ENCODE measurements at places on chromosomes 6 and 20.

- DNase-seq: no peak
Measured at GRCh38 chr6:165244524-165245247, 64.7 kb downstream of the C6orf118 start.

GRCh38 chr6:126447367-126447766, 107.5 kb downstream of the CENPW start:
- no peak for DNase-seq

- no peak for DNase-seq
Measured at GRCh38 chr6:149054559-149055194, 262.8 kb upstream of the TAB2 start.

- DNase-seq: no peak
Measured at GRCh38 chr6:11852061-11852651, 73.6 kb upstream of the ADTRP start.

DNA sequence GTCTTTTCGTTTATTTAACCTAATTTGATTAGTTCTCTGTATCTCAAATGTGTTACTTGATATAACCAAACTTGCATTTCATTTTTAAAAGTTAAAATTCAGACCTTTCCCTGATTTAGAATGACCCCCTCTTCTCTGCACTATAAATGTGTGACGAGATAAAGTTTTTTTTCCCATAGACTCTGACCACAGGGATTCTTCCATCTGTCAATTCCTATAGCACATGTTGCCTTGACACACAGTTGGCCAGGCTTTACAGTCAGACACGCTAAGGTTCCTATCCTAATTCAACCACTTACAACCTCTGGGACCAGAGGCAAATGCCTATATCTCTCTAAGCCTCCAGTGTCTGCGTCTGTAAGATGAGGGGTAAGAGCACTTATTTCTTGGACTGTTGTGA, 40.6 kb downstream of the KCNS1 start:
- DNase-seq: no peak

DNA sequence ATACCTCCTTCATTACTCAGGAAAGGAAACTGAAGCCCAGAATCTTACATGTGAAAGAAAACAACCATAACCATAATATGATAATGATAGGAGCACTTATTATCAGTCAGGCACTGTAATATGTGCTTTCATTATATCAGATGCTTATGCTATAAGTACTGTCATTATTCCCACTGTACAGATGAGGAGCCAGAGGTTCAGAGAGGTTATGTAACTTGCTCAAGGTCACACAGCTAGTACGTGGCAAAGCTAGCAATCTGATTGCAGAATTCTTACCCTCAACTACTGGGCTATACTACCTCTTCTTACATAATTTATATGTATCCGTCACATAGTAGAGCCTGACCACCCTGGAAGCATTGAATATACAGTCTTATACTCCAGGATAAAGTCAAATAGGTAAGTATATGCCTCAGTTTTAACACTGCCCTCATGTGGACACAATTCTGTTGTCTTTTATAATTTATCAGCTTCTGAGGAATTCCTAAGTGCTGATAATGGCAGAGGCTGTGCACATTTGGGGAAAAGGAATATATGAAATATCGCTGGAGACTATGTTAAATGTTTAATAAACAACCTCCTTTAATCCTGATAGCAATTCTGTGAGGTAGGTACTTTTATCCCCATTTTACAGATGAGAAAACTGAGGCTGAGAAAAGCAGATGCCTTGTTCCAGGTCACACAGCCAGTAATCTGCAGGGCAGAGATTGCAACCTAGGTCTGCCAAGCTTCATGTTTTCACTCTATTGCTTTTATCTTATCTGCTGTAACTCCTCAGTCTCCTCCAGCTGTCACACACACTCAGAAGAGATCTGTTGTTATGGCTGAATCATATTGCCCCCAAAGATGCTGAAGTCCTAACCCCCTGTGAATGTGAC, 13.4 kb downstream of the BCAS1 start:
- no peak for DNase-seq

- no peak for DNase-seq
Measured at GRCh38 chr6:87653074-87653962, 48.7 kb downstream of the AKIRIN2 start.

GRCh38 chr20:50270569-50270968, 79.9 kb downstream of the CEBPB start:
- DNase-seq: peak; percentile 89

DNA sequence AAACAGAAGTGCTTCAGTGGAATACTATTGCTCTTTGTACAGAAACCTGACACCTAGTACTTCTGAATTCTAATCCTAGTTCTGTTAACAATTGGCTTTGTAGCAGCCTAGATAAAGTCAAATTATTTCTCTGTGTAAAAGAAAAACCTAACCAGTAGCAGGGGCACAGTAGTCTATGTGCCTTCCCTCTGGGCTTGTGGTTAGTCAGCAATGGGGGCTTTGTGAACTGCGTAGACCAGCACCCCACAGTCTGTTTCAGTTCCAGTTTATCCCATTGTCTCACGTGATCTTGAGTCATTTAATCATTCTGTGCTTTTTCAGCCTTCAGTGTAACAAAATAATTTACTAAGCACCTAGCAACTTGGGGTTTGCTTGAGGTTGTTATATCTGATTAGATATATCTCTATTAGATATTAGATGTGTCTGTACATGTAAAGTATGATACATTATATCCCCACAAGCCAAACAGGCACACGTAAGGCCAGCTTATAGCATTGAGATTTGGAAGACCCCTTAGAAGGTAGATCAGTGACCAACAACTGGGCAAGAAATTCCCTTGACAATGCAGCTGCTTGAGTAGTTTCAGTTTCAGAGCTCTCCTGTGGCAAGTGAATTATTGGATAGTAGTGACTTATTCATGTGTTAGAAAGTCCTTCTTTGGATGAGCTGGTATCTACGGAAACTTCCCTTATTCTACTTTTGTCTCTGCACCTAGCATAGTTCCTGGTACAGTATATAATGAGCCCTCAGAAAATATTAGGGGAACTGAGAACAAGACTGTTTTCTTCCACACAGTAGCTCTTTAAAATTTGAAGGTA, 27.9 kb upstream of the CCR6 start:
- DNase-seq: no peak

DNA sequence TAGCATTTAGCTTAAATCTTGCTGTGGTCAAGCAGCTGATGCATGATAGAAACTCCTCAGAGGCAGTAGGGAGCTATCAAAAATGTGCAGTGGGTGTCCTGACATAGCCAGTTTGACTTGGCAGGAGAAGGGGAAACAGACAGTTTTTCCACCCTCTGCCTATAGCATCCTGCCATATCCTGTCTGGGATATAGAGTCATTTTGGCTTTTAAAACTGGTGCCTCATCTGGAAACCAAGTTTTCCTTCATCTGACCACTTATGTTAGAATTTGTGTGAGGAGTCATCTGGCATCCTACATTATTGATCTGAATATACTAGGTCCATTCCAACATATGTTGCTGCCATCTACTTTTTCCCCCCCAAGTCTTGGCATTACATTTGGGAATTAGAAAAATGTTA, 284.1 kb downstream of the CD109 start:
- DNase-seq: no peak

- no peak for DNase-seq
Measured at GRCh38 chr20:40941133-40941610, 87.5 kb upstream of the TOP1 start.

- no peak for DNase-seq
Measured at GRCh38 chr6:90454836-90455427, 131.9 kb downstream of the MAP3K7 start.

DNA sequence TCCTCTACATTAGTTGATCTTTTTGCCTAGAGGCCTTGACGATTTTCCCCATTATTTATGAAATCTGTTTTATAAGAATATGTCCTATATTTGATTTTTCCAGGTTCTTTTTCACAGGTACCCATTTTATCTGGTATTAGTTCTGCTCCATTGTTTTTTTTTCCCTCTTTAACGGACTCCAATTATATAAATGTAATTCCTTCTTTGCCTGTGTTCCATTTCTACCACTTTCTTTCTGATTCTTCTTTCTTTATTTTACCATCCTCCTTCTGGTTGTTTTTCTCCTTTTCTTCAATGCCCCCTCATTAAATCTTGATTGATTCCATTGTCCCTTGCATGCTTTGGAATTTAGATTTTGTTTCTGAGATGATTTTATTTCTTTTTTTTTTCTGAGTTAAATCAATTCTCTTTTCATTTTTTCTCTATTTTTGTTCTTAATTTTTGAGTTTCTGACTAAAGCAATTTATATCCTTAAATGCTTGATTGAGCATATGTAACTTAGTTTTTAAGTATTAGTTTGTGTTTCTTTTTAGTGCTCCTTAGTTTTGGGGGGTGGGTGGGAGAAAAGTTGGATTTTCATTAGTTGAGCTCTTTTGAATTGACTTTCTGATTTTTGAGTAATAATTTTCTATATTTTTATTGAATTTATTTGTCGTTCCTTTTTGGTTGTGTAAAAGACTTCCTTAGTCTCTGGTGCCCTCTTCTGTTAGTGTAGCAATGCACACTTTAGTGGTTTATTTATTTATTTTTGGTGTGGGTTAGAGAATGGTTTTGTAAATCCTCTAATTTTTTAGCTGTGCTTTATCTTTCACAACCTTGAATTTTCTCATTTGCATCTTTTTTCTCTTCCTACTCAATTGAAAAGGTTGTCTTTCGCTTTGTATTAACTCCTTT, 140.8 kb downstream of the FARS2 start:
- no peak for DNase-seq

GRCh38 chr6:45959534-45960145, 56.0 kb downstream of the CLIC5 start:
- no peak for DNase-seq

- no peak for DNase-seq
Measured at GRCh38 chr6:117502580-117502979, 20.1 kb downstream of the DCBLD1 start.

DNA sequence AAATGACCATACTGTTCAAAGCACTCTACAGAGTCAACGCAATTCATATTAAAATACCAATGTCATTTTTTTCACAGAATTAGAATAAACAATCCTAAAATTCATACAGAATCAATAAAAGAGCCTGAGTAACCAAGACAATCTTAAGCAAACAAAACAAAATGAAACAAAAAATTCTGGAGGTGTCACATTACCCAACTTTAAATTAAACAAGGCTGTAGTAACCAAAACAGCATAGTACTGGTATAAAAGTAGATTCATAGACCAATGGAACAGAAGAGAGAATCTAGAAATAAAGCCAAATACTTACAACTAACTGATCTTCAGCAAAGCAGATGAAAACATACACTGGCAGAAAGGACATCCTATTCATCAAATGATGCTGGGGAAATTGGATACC, 346.9 kb upstream of the JAG1 start:
- no peak for DNase-seq

- DNase-seq: no peak
Measured at GRCh38 chr6:81373414-81373813, 379.1 kb downstream of the TENT5A start.

DNA sequence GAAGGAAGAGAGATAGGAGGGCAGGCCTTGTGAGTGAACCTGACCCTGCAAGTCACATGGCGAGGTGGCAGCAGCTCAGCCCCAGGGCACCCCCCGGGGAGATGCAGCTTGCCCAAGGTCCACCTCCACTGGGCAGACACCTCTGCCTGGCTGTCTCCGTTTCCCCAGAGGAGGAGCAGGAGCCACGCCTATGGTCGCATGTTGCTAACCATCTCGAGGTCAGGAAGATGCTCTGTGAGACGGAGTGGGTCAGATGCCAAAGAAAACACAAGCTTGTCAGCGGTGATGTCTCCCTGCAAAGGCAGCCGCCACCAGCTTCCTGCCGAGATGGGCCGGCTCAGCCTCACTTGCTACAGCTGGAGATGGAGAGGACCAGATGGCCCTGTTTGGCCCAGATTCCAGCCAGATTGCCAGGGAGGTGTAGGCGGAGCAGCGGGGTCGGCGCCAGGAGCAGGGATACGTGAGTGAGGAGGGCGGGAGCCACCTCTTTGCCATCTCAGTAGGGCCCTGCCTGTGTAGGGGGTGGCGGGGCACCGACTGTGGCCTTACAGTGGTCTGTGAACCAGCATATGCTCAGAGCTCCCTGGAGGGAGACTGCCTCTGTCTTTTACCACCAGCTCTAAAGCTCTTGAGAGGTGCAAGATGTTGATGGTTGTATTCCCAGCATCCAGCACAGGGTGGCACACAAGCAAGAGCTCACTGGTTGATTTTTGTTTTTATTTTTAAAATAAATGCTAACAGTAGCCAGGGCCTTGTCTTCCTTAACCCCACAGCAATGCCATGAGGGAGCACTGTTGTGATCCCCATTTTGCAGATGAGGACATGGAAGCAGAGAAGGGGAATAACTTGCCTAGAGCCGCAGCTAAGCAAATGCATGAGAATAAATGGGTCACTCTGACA, 42.9 kb upstream of the FAM83D start:
- DNase-seq: no peak

DNA sequence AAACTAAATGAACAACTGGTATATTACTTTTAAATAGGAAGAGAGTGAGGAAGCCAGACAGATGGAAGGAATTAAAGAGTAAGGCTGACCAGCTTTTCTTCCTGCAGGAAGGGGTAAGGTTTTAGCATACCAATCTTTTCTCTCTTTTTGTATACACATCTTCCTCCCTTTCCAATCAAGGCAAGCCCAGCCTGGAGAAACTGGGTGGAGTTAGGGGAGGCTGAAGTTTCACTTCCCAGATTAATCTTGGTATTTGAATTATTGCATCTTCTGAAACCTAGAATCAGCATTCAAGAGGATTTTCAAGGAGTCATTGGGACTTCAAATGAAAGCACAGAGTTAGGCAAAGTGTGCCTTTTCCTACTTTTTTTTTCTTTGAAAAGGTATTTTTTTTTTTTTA, 33.1 kb downstream of the TMEM14A start:
- DNase-seq: no peak

- no peak for DNase-seq
Measured at GRCh38 chr6:14641423-14642135, 524.0 kb downstream of the CD83 start.

GRCh38 chr6:40399888-40400457, 187.2 kb downstream of the LRFN2 start:
- DNase-seq: no peak

- no peak for DNase-seq
Measured at GRCh38 chr20:3237011-3237957, 1.7 kb downstream of the SLC4A11 start.

- DNase-seq: no peak
Measured at GRCh38 chr6:16092990-16093389, 35.9 kb upstream of the MYLIP start.

- DNase-seq: no peak
Measured at GRCh38 chr20:5657190-5657875, 92.9 kb upstream of the SHLD1 start.

DNA sequence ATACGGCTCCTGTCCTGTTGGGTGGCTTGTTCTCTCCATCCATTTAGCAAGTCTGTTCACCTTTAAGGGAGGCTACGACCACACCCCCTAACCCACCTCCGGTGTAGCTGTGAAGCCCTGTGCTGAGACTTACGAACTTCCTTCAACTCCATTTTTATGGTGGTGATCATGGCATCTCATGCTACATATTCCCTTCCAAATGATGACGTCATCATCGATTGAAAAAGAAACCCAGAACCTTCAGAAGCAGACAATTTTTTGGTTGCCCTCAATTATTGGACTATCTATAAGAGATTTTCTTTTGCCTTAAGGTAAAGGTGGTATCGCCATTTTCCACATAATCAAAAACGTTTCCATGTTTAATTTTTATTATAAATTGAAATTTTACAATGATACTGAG, 389.0 kb downstream of the CBLN4 start:
- DNase-seq: no peak

Measured in GDM1 (cell line).